Kidney capillary endothelial cell (primary cell): ENCODE measurements at places on chromosomes 1 and 21.

GRCh38 chr1:192903142-192903541 lies 94.3 kb downstream of the RGS2 start:
- DNase-seq: no peak

DNA sequence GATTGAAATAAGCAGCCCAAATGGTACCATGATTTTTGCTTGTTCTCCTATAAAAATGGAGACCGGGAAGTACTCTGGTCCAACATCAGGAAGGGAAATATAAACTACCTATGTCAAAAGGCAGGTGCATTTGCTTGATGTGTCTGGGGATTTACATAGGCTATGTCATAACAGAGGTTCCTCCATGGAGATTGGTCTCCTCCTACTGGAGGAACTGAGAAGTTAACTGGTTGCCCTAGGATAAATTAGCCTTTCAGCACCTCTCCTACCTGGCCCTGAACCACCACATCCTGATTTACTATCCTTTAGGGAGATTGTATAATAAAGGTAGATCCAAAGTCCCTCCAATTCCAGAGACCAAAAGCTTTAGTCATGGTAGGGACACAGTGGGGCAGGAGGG lies 1109.3 kb upstream of the B3GALT2 start:
- peak; percentile 26 for DNase-seq

DNA sequence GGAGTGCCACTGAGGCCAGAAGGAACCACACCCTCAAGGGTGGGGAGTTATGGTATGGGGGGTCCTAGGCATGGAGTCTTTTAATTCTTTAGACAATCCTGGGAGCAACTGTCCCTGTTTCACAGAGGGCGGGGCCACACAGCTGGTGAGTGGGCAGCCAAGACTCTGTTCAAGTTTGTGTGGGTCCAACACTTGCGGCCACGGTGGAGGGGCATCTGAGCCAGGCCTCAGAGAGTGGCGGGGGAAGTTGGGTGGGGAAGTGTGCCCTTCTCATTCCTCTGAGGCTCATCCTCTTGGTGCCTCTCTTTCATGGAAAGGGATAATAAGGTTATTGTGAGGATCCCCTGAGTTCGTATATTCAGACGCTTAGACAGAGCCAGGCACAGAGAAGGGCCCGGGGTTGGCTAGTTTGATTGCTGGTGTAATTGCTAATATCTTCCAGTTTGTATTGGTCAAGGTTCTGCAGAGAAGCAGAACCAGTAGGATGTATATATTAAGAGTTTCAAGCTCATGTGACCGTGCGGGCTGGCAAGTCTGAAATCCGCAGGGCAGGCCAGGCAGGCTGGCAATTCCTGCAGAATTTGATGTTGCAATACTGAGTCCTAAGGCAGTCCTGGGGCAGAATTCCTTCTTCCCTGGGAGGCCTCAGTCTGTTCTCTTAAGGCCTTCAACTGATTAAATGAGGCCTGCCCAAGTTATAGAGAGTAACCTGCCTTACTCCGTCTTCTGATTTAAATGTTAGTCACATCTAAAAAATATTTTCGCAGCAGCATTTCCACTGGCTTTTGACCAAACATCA lies 15.9 kb downstream of the PCSK9 start:
- no peak for DNase-seq

- no peak for DNase-seq
These were observed 88.1 kb downstream of the CCDC30 start for GRCh38 chr1:42551180-42551579.

- no peak for DNase-seq
These were observed 520.7 kb upstream of the CAMK1G start for GRCh38 chr1:209062863-209063262.

GRCh38 chr1:192557841-192558595 lies 17.6 kb upstream of the RGS1 start:
- DNase-seq: peak; percentile 14

DNA sequence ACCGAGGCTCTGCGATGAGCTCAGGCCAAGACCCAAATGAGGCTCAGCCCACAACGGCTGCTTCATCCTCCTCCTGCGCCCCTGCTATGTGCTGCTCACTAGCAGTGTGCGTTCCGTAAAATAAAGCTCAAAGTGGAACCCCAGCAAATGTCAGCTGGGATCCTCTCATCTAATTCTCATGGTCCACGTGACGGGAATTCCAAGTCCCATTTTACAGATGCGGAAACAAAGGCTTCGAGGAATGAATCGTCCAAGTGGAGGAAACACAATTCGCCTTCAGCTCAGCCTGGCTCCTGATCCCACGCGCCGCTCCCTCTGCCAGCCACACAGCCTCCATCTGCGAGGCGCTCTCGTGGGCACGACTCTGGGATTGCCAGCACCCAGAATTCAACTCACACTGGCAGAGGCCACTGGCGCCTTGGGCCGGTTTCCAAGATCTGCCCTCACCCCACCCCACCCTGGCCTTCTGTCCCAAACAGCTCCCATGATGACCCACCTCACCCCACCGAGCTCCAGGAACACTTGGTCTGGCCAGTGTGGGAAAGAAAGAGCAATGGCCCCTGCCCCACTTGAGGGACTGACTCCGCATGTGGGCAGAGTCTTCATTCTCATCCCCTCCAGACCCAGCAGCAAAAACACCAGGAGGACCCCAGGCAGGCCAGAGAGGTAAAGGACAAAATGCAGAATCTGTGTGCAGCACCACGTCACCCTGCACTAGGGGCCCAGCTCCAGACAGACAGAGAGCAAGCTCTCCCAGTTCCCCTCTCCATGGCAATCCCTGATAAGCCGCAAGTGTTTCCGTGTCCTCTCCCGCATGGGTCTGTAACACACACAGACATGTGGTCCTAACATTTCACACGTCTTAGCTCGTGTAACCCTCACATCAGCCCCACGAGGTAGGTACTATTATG lies 10.5 kb downstream of the CASZ1 start:
- no peak for DNase-seq

GRCh38 chr1:34808051-34808810 lies 15.4 kb downstream of the GJA4 start:
- no peak for DNase-seq

- DNase-seq: peak; percentile 17
These were observed 20.7 kb upstream of the RPE65 start for GRCh38 chr1:68470388-68470970.

DNA sequence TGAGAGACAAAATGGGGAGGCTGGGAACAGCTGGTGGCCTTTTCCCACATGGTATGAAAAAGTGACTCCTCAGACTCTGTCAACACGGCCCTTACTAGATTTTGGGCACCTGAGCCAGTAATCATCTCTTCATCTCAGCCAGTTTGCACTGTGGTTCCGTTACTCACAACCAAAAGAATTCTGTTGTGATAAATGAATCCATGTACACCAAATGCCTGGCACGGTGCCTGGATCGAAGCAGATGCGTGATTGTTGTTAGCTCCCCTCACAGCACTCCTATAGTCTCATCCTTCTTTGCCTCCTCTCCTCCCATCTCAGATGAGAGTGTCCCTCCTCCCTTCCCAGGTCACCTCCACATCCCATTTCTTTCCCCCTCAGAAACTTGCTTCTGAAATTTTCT lies 57.9 kb upstream of the GJB5 start:
- no peak for DNase-seq

GRCh38 chr1:31814631-31815306 lies 1.1 kb downstream of the SPOCD1 start:
- no peak for DNase-seq

DNA sequence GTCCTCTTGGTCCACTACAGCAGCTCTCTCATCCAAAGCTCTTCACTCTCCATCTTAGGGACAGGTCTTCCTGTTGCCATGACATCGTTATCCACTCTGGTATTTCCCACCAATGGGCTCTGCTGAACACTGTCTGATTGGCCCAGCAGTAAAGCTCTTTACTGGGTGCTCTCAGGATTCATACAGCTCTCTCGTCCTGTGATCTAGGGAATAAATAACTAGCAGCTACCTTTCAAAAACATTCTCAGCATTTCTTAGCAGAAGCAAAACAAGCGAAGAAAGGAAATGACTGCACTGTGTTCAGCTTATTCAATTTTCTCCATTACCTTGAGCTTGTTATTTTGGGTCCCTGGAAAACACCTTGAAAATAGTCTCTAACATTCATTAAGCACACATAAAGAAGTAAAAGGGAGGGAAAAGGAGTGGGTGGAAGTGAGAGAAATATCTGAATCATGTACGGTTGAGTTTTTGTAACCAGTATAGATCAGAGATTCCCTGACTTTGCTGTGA lies 163.4 kb upstream of the SGIP1 start:
- no peak for DNase-seq

GRCh38 chr1:13780780-13781179 lies 80.8 kb downstream of the PRDM2 start:
- no peak for DNase-seq

- DNase-seq: peak; percentile 2
These were observed 215.3 kb downstream of the BRINP2 start for GRCh38 chr1:177385760-177386698.

DNA sequence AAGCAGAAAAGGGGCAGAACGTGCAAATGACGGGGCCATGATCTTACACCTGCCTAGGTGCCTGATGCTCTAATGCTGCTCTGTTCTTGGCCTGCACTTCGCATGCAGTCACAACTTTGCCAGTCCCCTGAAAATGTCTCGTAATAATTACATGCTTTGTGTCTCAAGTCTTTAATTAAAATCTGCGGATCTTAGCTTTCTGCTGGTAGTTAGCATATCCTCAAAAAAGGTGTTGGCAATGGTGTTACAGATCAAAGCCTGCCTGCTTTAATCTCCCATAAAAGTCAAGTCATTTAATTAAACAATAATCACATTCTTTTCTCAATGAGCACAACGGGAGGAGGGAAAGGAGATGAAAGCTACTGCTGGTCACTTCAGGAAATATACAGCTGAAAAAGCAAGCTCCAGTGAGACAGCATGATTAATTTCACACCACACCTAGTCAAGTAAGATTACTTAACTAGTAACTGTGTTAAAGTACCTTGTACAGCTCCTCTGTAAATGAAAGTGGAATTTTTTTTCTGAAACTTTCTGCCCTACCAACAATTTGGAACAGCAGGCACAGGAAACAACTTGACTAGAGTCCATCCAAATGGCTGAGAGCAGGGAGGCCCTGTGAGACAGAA lies 45.8 kb downstream of the STX6 start:
- DNase-seq: no peak

GRCh38 chr1:109802901-109803561 lies 39.3 kb upstream of the EPS8L3 start:
- no peak for DNase-seq

- DNase-seq: no peak
These were observed 8.4 kb upstream of the PEX19 start for GRCh38 chr1:160293020-160293968.

DNA sequence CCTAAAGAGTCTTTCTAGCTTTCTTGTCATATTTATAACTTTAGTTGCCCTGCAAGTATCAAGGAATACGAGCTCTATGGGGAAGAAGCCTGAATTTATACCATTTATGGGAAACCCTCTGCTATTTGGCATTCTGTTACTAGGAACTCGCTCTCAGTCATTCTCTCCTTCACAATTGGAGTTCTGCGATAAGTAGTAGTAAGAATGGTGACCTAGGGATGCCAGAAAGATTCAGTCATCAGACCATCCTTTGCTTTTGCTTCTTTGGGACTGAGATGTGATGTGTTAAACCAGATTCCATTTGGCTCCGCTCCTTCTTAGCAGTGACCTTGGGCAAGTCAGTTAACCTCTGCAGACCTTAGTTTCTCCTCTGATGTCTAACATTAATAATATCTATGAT lies 256.5 kb downstream of the FGGY start:
- no peak for DNase-seq

GRCh38 chr21:15831497-15831896 lies 101.7 kb downstream of the USP25 start:
- no peak for DNase-seq

GRCh38 chr1:55276671-55277376 lies 61.7 kb upstream of the USP24 start:
- DNase-seq: no peak

GRCh38 chr1:1021010-1021919 lies 1.3 kb downstream of the AGRN start:
- DNase-seq: peak; percentile 75

GRCh38 chr1:162235241-162235800 lies 141.3 kb downstream of the SPATA46 start:
- no peak for DNase-seq

- no peak for DNase-seq
These were observed 71.6 kb downstream of the CDC14A start for GRCh38 chr1:100423832-100424337.

- DNase-seq: no peak
These were observed 60.5 kb downstream of the KLHDC7A start for GRCh38 chr1:18541046-18541795.

DNA sequence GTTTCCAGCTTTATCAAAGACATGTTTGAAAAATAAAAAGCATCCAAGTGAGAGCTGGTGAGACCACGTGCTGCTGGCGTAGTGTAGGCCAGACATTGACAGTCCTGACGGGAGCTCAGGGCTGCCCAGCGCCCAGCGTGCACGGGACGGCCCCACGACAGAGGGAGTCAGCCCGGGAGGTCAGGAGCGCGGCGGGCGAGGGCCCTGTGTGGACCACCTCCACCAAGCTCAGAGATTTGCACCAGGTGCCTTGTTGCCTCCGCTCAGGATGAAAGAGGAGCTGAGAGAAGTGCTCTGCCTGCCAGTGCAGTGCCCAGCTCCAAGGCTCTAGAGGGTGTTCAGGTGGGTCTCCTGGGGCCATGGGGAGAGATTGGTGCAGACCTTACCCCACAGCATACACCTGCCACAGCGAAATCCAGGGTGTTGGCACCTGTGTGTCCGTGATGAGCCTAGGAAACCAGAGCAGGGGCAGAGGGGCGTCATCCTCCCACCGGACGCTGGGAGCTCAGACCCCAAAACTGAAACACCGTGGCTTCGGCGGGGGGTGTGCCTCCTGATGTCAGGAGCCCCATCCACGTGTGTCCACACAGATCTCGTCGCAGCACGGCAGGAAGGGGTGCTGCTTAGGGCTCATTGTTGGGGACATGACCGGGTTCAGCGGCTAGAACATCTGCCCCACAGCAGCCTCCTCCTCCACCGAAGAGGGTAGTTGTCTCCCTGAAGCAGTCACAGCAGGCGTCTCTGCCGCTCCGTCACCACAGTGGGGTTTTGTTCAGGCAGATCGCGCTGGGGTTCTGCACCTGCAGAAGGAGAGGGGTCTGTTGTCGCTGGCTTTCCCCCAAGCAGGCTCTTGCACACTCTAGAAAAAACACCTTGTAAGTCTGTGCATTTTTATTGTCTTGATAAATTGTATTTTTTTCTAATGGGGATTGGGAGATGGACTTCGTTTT lies 64.2 kb downstream of the POFUT2 start:
- DNase-seq: no peak

- no peak for DNase-seq
These were observed 16.7 kb downstream of the SLC6A9 start for GRCh38 chr1:44014365-44015104.
